Peyer's patch (tissue), 4 donors: ENCODE measurements at places on chromosomes 12 and 14.

DNA sequence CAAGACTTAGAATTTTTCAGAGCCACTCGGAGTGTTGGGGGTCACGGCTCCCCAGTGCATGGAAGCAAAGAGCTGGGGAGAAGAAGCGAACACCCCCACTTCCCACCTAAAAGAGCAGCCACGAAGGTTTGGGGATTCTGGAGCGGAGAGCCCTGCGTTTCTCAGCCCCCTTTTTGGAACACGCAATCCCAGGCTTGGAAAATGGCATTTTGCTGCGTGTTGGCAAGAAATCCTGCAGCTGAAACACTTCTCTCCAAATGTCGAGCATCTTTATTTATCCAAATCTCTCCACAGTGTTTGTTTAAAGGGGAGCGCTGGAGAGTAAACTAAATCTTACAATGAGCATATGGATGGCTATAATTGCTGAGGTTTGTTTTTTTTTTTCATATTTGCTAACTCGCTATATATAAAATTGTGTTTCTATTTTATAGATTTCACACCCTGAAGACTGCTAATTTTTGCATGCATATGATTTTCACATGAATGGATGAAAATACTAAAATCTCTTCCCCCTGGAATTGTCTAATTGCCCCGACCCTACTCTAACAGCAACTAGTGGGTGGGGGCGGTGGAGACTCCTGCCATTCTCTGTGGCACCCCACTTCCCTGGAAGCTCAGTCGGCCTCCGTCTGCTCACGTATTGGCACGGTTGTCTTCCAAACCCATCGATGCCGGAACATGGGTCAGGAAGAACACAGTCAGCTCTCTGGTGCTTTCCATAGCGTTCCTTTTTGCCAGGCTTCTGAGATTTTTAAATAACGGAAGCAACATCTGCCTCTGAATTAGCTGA lies 120.5 kb downstream of the GCH1 start:
- no peak for DNase-seq

DNA sequence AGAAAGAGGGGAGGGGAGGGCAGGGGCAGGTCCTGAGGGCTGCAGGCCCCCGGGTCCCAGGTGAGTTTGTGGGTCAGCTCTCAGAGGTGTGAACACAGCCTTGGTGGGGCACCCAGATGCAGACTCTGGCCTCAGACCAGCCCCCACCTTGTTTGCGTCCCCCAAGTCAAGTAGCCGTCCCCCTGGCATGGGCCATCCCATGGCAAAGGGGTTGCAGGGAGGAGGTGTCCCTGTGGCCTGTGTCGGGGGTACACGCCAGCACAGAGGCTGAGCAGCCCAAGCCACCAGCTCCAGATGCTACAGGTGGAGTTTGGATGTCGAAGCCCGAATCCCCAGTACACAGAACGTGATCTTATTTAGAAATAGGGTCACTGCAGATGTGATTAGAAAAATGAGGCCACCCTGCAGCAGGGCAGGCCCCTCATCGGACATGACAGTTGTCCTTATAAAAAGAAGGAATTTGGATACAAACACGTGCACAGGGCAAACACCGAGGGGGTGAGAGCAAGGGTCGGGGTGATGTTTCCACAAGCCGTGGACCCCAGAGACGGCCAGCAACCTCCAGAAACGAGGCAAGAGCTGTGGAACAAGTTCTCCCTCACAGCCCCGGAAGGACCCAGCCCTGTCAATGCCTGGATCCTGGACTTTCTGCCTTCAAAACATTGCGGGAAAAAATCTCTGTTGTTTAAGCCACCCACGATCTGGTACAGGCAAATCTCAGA lies 141.2 kb upstream of the C14orf180 start:
- no peak for DNase-seq

DNA sequence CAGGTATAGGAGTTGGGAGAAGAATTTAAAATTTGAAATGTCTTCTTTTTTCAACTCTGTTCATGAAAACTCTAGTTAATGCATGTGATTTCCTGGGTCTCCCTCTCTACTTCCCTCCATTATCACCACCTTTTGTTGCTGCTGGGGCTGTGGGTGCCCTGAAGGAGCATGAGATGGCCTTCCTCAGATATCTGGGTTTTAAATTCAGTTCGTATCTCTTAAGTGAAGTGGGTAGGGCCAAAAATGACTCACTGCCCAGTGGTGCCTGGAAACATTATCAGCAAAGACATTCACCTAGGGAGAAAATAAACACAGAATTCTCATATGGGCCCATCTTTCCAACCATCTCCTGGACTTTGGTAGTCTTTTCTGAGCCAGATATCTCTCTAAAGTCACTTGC lies 234.9 kb upstream of the PLEKHG7 start:
- peak; percentile 45 for DNase-seq

GRCh38 chr12:82757656-82758055 lies 71.0 kb downstream of the TMTC2 start:
- DNase-seq = no peak

DNA sequence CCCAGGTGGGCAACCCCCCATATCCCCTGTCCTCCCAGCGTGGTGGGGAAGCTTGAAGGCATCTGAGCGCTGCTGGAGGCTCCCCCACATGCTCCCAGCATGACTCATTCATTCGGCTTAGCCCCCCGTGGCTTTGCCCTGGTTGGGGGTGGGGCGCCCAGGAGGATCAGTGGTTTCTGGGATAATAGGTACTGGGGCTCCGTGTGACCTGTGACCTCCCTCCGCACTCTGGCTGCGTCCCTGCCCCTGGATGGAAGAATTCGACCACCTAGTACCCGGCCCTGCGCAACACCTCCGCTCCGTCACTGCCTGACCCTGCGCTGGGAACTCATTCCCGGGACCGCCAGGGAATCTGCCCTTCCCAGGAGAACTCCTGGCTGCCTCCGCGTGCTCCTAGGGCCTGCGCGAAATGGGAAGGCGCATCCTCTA lies 120.1 kb downstream of the AACS start:
- no peak for DNase-seq

DNA sequence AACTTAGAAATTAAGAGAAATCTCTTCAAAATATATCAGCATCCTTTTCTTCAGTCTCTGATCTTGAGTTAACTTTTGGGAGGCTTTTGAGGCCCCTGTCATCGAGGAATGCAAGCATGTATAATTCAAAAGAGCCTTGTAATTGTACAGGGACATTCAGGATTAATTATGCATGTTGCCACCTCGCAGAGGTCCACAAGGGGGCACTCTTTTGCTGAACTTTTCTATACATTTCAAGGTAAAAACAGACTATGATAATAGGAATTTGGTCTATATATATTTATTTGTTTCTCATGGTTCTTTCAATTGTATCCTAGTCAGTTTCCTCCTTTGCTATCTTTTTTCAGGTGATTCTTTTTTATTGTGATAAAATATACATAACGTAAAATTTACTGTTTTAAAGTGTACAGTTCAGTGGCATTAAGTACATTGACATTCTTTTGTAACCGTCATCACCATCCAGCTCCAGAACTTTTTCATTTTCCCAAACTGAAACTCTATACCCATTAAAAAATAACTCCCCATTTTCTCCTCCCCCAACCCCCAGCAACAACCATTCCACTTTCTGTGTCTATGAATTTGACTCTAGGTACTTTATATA lies 47.0 kb upstream of the SLC2A13 start:
- peak; percentile 62 for DNase-seq
